Stimulated activated CD4-positive, alpha-beta T cell treated with anti-CD3 and anti-CD28 coated beads, Interleukin-15, amount 100 ng/mL, for 1 hour (primary cell): ENCODE measurements at places on chromosomes 11 and 22.

DNA sequence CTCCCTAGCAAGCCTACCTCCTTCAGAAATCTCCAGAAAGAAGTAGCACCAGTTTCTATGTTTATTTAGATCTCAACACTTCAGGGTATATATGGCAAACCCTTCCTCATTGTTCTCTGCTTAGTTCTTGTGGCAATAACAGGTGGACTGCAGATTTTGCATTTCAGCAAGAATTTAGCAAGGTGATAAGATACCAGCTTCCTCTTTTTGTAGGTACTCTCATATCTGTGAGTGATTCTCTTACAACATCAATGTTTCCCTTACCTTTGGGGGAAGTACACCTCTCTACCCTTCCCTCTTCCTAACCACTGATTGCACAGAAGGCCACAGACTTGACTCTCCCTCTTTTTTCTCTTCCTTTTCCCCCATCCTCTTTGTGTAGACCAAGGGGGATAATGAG, 230.9 kb upstream of the SESN3 start:
- DNase-seq: no peak

GRCh38 chr11:61716478-61717285, 35.8 kb upstream of the MYRF start:
- DNase-seq: no peak

DNA sequence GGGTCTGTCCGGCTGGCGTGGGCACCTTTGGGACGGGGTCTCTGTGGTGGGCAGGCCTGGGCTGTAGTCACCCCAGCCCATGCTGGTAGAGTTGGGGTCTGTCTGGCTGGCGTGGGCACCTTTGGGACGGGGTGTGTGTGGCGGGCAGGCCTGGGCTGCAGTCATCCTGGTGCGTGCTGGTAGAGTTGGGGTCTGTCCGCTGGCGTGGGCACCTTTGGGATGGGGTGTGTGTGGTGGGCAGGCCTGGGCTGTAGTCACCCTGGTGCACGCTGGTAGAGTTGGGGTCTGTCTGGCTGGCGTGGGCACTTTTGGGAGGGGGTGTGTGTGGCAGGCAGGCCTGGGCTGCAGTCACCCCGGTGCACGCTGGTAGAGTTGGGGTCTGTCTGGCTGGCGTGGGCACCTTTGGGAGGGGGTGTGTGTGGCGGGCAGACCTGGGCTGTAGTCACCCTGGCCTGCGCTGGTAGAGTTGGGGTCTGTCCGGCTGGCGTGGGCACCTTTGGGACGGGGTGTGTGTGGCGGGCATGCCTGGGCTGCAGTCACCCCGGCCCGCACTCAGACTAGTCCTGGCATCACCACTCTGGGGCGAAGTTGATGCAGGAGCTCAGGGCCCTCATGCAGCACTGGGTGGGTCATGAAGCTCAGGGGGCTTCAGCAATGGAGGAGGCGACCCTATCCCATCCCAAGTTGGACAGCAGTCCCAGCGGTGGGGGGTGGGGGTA, 19.3 kb downstream of the PRR33 start:
- DNase-seq: no peak

DNA sequence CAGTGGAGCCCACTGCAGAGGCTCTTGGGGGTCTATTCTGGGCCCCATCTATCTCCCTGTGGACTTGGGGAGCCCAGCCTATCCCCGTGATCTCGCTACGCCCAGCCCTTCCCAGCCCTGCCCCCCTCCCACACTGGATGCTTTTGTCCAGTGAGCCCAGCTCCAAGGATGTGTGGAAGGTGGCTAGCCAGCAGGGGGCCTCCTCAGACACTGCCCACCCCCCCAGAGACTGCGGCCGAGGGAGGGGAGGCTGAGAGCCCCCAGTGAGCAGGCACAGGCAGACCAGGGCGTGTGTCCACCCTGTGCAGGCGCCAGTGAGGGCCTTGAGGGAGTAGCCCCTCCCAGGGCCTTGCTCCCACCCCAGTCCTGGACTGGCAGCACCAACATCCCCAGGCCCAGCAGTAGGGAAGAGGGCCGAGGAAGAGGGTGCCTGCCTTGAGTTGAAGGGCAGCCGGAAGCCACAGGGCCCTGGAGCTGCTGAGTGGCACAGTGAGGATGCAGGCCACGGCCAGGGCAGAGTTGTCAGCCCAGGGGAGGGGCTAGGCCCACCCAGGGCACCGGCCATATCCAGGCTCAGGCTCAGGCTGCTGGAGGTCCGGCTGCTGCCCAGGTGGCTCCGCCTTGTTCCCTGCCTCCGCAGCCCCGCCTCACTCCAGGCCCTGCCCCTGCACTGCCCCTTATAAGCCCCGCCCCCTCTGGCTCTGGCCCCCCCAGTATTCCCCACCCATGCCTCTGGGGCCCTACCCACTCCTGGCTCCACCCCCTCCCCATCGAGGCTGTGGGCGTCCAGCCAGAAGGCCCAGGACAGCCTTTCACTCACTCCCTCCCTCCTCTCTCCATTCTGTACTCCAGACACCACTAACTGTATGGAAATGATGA, 28.0 kb downstream of the MOB2 start:
- DNase-seq: no peak

DNA sequence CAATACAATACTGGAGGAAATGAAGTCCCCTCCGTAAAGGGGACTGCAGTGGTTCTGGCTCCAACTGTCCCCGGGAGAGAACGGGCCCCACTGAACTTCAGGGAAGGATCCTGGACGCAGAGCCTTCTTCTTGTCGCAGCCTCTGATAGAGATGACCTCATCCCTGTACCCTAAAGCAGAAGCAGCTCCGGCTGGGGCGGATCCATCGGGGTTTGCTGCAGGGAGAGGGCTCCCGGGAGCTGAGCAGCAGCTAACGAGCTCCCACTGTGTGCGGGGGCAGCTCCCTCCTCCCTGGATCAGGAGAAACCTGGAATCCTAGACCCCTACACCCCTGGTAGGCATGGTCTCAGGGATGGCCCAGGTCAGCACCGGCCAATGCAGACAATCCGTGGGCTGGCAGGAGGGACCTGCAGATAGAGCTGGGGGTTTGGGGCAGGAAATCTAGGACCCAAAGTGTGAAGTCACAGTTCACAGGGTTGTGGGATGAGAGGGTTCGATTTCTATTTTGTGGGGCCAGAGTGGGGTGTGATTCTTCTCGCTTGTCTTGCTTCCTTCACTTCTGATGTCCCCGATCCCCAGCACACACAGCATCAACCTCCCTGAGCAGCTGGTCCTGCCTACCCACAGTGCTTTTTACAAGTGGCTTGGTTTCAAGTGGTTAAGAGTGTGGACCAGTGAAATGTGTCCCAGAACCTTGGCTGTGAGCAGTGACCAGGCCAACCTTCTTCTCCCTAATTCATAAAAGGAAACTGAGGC, 12.9 kb downstream of the KIAA0930 start:
- no peak for DNase-seq

DNA sequence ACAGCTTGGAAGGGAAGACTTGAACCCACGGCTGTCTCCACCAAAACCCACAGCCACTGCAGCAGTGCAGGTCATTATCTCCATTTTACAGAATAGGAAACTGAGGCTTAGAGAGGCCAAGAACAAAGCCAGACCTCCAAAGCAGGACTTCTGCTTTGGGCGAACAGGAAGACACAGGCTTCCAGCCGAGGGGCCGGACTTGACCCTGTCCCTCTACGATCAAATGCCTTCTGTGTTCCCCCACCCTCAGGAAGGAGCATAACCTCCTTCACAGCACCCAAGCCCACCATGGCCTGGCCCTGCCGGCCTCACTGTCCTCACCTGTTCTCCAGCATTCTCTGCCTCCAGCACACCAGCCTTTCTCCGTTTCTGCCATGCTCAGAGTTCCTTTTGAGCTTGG, 15.8 kb downstream of the IGLL1 start:
- no peak for DNase-seq

- DNase-seq: no peak
Observed at GRCh38 chr22:37033605-37034430, 14.3 kb downstream of the MPST start.
